ENCODE measurements at places on chromosomes 12 and 14. TPM values are rescaled to one million over a fixed set of nuclear protein-coding genes. Genes with fewer than 3 reads are reported as not detected.

Gene PLEKHH1
- 33.3 TPM for total RNA-seq

Gene C12orf54
- not detected for total RNA-seq

DNA sequence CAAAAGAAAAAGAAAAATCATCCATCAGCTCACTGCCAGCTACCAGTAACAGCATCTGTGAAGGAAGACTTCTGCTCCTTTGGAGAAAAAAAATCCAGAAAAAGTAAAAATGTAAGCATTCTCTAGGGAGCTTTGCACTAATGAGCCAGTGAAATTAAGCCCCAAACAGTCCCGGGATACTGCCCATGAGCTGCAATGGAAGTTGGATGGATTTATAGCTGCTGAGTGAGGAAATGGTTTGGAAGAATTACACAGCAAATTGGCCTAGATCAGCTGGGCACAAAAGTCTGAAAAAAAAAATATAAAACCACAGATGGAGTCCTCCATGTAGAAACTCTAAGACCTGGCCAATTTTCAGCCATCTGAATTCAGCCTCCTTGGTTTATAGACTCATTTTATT, 462.9 kb upstream of the USP15 start:
- no peak for DNase-seq
- H3K36me3 ChIP-seq, result no peaks in the 10 kb centered on the region
- no peaks in the 10 kb centered on the region for H3K27me3 ChIP-seq
- H3K4me1 ChIP-seq, result no peaks in the 10 kb centered on the region

DNA sequence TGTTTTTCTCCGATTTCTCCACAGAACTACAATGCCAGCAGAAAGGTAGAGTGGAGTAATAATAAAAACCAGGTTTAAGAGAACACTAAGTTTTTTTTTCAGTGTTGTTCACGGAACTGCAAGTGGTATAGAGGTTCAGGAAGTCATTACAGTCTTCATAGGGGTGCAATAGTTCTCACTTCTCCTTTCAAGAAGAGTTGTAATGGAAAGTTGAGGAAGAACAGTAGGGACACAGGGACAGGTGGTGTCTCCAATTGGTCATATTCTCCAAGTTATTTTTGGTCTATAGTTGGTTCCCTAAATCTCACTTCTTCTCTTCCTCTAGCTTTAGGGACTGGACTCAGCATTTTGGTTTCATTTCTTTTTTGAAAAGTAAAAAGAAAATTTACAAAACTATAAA, 894.0 kb downstream of the NRXN3 start:
- H3K4me1 ChIP-seq, result no peaks in the 10 kb centered on the region
- no peak overlapping the region for H3K4me3 ChIP-seq
- H3K27ac ChIP-seq, result no peak overlapping the region
- no peaks in the 10 kb centered on the region for H3K36me3 ChIP-seq
- no peaks in the 10 kb centered on the region for H3K27me3 ChIP-seq
- no peak for DNase-seq

DNA sequence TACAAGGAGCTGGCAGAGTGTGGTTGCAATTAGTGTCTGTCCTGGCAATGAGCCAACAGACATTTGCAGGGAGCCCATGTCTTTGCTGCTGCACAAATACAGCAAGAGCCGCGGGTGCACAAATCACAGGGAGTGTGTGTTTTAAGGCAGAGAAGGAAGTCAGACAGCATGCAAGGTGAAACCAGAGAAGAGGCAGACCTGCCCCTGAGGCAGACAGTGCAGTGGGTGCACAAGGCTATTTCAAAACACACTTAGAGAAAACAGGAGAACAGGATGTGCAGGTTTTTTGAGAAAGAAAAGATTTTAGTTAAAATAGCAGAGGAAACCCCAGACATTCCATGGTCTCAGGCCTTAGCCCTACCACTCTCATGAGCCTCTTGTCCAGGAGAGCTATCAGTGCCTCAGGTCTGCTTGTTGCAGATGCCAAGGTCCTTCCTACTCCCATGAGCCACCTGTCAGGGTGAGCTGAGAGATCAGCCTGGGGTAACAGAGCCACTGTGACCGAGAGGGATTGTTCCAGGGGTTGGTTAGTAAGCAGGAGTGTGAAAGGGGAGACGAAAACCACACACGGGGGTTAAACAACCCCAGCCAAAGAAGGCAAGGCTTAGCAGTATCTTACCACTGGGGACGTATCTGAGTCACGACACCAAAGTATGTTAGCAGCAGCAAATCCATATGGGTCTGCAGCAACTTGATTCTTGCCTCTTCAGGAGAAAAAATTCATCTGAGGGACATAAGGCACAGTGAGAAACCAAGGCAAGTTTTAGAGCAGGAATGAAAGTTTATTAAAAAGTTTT, 78.1 kb downstream of the C14orf132 start:
- no peaks in the 10 kb centered on the region for H3K4me1 ChIP-seq
- H3K4me3 ChIP-seq, result no peak overlapping the region
- H3K36me3 ChIP-seq, result no peaks in the 10 kb centered on the region
- no peaks in the 10 kb centered on the region for H3K27me3 ChIP-seq

- H3K27me3 ChIP-seq, result no peaks in the 10 kb centered on the region
- no peak overlapping the region for H3K27ac ChIP-seq
- H3K36me3 ChIP-seq, result peaks cover 12% of the 10 kb centered on the region
- DNase-seq, result no peak
These were observed 21.5 kb downstream of the SUDS3 start for GRCh38 chr12:118397708-118398440.

DNA sequence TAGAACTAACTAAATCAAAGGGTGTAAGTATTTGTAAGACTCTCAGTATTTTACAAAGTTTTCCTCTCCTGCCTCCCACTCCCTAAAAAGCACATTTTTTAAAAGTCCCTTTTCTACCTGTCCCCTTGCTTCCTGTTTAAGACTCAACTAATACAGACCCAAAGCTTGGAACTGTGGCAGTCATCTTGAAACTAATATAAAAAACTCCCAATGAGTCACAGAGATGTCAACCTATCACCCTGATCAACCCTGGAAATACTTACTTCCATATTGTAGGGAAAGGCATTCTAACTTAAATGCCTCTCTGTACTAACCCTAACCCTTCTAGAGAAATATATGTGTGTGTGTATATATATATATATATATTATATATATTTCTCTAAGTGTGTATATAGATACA, 184.8 kb downstream of the SPTSSA start:
- H3K27me3 ChIP-seq, result no peaks in the 10 kb centered on the region
- no peak overlapping the region for H3K4me3 ChIP-seq
- no peaks in the 10 kb centered on the region for H3K36me3 ChIP-seq
- H3K27ac ChIP-seq, result no peak overlapping the region
- DNase-seq, result no peak

- no peaks in the 10 kb centered on the region for H3K27me3 ChIP-seq
- no peak for DNase-seq
- H3K27ac ChIP-seq, result no peak overlapping the region
These were observed 220.5 kb downstream of the FOXN3 start for GRCh38 chr14:89196545-89196944.

GRCh38 chr12:80894179-80894578, 43.6 kb downstream of the LIN7A start:
- no peak for DNase-seq
- no peaks in the 10 kb centered on the region for H3K27me3 ChIP-seq
- no peaks in the 10 kb centered on the region for H3K4me1 ChIP-seq
- H3K36me3 ChIP-seq, result no peaks in the 10 kb centered on the region
- H3K4me3 ChIP-seq, result no peak overlapping the region

- H3K4me3 ChIP-seq, result no peak overlapping the region
- no peaks in the 10 kb centered on the region for H3K27me3 ChIP-seq
- DNase-seq, result no peak
- H3K36me3 ChIP-seq, result no peaks in the 10 kb centered on the region
- no peaks in the 10 kb centered on the region for H3K4me1 ChIP-seq
These were observed 701.3 kb downstream of the RERGL start for GRCh38 chr12:17388679-17389078.

- no peaks in the 10 kb centered on the region for H3K27me3 ChIP-seq
- H3K36me3 ChIP-seq, result no peaks in the 10 kb centered on the region
These were observed 257.5 kb downstream of the TMEM132C start for GRCh38 chr12:128524439-128524838.

GRCh38 chr14:65002586-65003210, 16.0 kb downstream of the FNTB start:
- no peak overlapping the region for H3K27ac ChIP-seq
- DNase-seq, result no peak
- no peaks in the 10 kb centered on the region for H3K36me3 ChIP-seq
- H3K4me1 ChIP-seq, result no peaks in the 10 kb centered on the region

GRCh38 chr12:111453071-111453989, 47.6 kb downstream of the SH2B3 start:
- H3K27me3 ChIP-seq, result no peaks in the 10 kb centered on the region
- peaks cover 50% of the 10 kb centered on the region for H3K36me3 ChIP-seq
- H3K27ac ChIP-seq, result no peak overlapping the region
- no peaks in the 10 kb centered on the region for H3K4me1 ChIP-seq
- no peak overlapping the region for H3K4me3 ChIP-seq

GRCh38 chr14:105200074-105200473, 19.0 kb upstream of the NUDT14 start:
- H3K4me1 ChIP-seq, result peaks cover 13% of the 10 kb centered on the region
- H3K27ac ChIP-seq, result no peak overlapping the region
- no peaks in the 10 kb centered on the region for H3K36me3 ChIP-seq
- H3K4me3 ChIP-seq, result no peak overlapping the region
- no peaks in the 10 kb centered on the region for H3K27me3 ChIP-seq
- no peak for DNase-seq

GRCh38 chr12:116264525-116265070, 12.9 kb downstream of the MED13L start:
- no peak overlapping the region for H3K4me3 ChIP-seq
- H3K4me1 ChIP-seq, result peaks cover 6% of the 10 kb centered on the region
- no peak for DNase-seq
- H3K36me3 ChIP-seq, result no peaks in the 10 kb centered on the region
- no peak overlapping the region for H3K27ac ChIP-seq

DNA sequence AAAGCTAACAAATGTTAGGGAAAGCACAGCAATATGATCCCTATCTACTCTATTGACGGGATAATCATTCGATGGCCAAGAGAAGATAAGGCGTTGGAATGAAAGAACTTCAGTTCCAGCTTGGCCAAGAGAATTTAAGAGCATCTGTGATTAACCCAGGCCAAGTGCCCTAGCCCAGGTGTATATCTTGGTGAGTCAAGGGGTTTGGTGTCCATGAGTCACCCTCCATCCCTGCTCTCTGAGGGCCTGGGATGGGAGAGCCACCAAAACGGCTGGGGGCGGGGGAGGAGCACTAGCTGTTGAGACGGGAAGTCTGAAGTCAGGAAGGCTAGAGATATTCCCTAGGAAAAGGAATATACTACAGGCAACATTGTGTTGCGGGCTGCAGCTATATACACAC, 13.0 kb downstream of the TBPL2 start:
- no peaks in the 10 kb centered on the region for H3K36me3 ChIP-seq
- no peak overlapping the region for H3K4me3 ChIP-seq
- no peaks in the 10 kb centered on the region for H3K27me3 ChIP-seq
- no peaks in the 10 kb centered on the region for H3K4me1 ChIP-seq
- no peak for DNase-seq

DNA sequence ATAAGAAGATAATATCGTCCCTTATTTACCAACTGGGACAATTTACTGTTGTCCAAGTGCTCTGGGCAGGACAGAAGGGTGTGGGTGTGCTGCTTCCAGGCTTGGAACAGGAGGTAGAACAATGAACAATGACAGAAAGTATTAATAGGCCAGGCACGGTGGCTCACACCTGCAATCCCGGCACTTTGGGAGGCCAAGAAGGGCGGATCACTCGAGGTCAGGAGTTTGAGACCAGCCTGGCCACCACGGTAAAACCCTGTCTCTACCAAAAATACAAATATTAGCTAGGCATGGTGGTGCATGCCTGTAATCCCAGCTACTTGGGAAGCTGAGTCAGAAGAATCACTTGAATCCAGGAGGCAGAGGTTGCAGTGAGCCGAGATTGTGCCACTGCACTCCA, 2.5 kb downstream of the IFI27 start:
- H3K27ac ChIP-seq, result no peak overlapping the region
- no peak overlapping the region for H3K4me3 ChIP-seq
- no peaks in the 10 kb centered on the region for H3K36me3 ChIP-seq
- H3K4me1 ChIP-seq, result no peaks in the 10 kb centered on the region

DNA sequence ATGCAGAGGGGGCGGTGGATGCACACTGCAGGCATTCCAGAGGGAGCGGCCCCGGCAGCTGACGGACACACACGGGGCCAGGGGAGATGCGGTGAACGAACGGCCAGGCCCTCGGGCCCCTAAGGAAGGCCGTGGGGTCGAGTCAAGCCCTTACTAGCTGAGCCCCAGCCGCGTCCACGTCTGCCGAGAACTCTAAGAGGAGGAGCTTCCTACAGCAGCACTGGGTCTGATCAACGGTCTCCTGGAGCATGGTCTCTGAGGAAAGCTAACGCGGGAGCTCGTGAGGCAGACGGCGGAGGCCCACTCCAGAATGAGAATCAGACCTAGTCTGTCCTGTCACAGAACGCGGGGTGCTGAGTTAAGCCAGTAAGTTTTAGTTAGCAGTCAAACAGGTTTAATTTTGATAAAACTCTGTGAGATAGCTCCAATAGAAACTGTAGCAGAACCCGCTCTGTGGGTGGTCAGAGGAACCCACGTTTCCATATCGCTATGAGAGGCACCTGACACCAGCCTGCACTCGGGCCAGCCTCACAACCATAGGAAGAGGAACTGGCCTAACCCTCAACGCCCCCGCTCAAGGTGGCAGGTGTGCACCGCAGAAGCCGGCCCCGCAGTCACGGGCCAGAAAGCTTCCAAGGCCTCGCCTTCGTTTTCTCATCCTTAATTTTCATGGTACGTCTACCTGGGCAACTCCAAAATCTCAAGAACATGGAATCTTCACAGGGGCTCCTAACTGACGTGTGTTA, 55.5 kb downstream of the CDC42BPB start:
- DNase-seq, result no peak
- no peaks in the 10 kb centered on the region for H3K27me3 ChIP-seq
- H3K4me3 ChIP-seq, result no peak overlapping the region

GRCh38 chr12:32561931-32562341, 117.2 kb upstream of the DNM1L start:
- peaks cover 4% of the 10 kb centered on the region for H3K36me3 ChIP-seq
- no peak overlapping the region for H3K4me3 ChIP-seq
- H3K4me1 ChIP-seq, result peaks cover 15% of the 10 kb centered on the region
- H3K27ac ChIP-seq, result no peak overlapping the region
- DNase-seq, result no peak
- H3K27me3 ChIP-seq, result no peaks in the 10 kb centered on the region

GRCh38 chr12:16603916-16604575, 1.9 kb downstream of the LMO3 start:
- H3K36me3 ChIP-seq, result no peaks in the 10 kb centered on the region
- H3K27ac ChIP-seq, result no peak overlapping the region
- H3K27me3 ChIP-seq, result no peaks in the 10 kb centered on the region
- H3K4me3 ChIP-seq, result peak overlapping the region; percentile 70

DNA sequence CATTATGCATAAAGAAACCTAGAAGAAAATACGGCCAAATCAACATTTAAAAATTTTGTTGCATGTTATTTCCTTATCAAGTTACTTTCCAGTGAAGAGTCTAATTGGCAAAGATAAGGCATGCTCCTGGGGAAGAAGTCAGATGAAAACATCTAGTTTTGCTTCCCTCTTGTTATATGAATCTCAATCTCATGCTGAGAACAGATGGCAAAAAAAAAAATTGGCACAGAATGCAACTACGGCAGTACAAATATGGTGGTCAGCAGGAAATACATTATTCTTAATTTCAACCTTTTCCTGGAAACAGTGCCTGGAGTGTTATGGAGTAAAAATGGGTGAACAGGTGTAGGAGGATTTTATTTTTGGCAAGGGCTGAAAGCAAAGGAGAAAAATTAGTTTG, 32.8 kb downstream of the HECTD4 start:
- H3K27ac ChIP-seq, result no peak overlapping the region
- no peaks in the 10 kb centered on the region for H3K27me3 ChIP-seq
- H3K36me3 ChIP-seq, result no peaks in the 10 kb centered on the region
- no peak overlapping the region for H3K4me3 ChIP-seq
